CD8-positive, alpha-beta T cell (primary cell): ENCODE measurements at places on chromosomes 6 and 20. TPM values are rescaled to one million over a fixed set of nuclear protein-coding genes. Genes with fewer than 3 reads are reported as not detected.

Gene DCDC2
- not detected for total RNA-seq

Gene FAM184A
- total RNA-seq, result 0.50 TPM

Gene IFT52
- total RNA-seq, result 14.1 TPM

Gene SIRPD
- not detected for total RNA-seq

Gene CENPW
- 2.6 TPM for total RNA-seq

GRCh38 chr6:44284121-44284520 lies 13.9 kb downstream of the TMEM151B start:
- no peak for DNase-seq

- DNase-seq, result no peak
These were observed 388.3 kb downstream of the BMP2 start for GRCh38 chr20:7155794-7156193.

- no peak for DNase-seq
These were observed 39.2 kb downstream of the METTL24 start for GRCh38 chr6:110318971-110319370.

GRCh38 chr6:132659082-132659481 lies at the start of gene TAAR1:
TAAR1 (minus strand) TSS chr6:132659182; CDS start chr6:132646003, 13,179 bp downstream.
- DNase-seq, result no peak

- no peak for DNase-seq
These were observed 53.9 kb upstream of the SOX4 start for GRCh38 chr6:21539621-21540100.

DNA sequence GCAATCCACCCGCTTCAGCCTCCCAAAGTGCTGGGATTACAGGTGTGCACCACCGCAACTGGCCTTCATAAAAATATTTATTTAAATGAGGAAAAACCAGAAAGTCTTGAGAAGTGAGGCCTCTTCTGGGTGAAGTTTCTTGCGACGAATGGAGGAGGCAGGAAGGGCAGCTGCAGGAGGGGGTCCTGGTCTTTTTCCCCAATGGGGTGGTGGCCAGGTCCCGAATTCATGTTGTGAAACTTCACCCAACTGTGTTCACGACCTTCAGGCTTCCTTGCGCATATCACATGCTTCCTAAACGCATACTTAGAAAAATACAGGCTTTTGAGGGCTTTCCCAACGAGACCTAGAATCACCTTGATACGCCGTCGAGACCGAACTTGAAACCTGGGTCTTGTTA lies 145.1 kb downstream of the CDH4 start:
- DNase-seq, result no peak

DNA sequence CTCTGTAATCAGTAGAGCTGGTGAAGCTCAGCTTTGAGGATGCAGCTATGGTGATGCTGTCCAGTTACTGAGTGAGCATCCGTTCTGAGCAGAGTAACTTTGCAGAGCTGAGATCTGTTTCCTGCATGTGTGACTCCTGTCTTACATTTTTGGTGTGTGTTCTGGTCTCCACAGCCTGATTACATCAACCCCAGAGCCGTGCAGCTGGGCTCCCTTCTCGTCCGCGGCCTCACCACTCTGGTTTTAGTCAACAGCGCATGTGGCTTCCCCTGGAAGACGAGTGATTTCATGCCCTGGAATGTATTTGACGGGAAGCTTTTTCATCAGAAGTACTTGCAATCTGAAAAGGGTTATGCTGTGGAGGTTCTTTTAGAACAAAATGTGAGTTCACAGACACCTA lies 81.6 kb downstream of the FAM120B start:
- no peak for DNase-seq

DNA sequence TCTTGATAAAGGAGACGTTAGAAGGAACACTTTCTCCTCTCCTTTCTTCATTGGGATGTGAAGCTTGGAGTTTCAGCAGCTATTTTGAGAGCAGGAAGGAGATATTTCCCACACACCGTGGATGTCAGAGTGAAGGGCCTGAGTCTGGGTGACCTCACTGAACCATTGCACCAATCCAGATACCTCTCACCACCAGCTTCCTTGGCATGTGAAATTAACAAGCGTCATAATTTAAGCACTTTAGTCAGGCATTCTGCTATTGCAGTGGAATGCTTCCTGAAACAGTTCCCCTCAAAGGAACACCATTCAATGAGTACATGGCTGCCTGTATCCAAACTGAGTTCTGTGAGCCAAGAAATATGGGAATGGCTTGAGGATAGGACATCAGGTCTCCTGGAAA lies 83.7 kb downstream of the CHMP4B start:
- no peak for DNase-seq

GRCh38 chr20:16020971-16021370 lies 552.3 kb downstream of the KIF16B start:
- no peak for DNase-seq

DNA sequence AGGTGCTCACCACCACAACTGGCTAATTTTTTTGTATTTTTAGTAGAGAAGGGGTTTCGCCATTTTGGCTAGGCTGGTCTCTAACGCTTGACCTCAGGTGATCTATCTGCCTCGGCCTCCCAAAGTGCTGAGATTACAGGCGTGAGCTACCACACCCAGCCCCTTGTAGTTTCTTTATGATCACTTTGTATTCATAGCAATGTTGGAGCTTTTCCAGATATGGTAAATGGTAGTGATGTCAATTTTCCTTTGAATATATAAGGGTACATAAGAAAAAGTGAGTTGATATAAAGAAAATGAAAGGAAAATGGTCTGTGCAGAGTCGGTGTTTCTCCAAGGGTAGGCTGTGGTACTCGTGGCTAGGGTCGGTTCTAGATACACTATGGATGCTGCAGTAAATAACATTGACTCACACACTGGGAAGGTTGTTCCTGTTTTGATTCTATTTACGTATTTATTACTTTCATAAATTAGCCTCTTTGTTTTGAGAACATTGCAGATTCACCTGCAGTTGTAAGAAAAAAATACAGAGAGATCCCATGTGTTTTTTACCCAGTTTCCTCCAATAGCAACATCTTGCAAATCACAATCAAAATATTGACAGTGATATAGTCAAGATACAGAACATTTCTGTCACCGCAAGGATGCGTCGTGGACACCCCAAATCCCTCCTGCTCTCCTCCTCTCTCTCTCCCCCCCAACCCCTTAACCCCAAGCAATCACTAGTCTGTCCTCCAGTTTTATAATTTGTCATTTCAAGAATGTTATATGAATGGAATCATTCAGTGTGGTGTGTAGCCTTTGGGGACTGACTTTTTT lies 2.5 kb downstream of the ZNF831 start:
- DNase-seq, result peak; percentile 60

GRCh38 chr20:63974402-63975200 lies 4.8 kb downstream of the SAMD10 start:
- no peak for DNase-seq
